Stromal cell of bone marrow (primary cell): ENCODE measurements at places on chromosomes 12 and 14.

GRCh38 chr12:104494793-104495158, 38.0 kb downstream of the CHST11 start:
- no peak for DNase-seq

GRCh38 chr14:69129264-69129880, 23.5 kb downstream of the DCAF5 start:
- DNase-seq, result peak; percentile 79

GRCh38 chr14:48319823-48320222, 644.4 kb upstream of the MDGA2 start:
- no peak for DNase-seq

- no peak for DNase-seq
These were observed 165.7 kb downstream of the ANO2 start for GRCh38 chr12:5779401-5779800.

DNA sequence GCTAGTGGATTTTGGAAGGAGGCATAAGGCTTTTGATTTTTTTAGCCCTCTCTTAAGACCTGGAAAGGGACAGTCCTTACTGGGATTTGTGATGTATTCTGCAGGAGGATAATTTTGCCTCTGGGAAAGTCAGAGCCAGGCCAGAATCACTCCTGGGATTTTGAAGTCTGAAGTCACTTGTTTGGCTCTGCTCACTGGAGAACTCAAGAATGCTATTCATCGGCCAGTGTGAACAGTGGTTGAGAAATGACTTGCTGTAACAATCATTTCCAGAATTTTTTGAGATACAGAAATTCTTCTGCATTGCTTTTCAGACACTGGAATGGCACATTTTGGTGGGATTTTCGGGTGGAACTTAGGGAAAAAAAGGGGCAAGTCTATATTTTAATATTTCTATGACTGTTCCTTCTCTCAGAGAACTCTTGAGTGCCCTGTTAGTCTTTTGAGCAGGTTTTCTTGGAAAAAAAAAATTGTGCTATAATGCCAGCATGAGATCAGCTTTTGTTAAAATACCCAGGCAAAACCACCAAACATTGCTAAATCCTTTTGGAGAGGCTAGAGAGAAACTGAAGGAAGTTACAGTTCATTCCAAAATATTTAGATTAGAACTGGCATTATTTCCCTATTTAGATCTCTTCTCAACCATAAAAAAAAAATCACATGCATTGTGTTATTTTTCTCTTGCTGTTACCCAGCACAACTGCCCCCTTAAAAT, 26.1 kb upstream of the BHLHE41 start:
- DNase-seq, result peak; percentile 69

- DNase-seq, result peak; percentile 20
These were observed 95.6 kb upstream of the DNM1L start for GRCh38 chr12:32583534-32583933.

DNA sequence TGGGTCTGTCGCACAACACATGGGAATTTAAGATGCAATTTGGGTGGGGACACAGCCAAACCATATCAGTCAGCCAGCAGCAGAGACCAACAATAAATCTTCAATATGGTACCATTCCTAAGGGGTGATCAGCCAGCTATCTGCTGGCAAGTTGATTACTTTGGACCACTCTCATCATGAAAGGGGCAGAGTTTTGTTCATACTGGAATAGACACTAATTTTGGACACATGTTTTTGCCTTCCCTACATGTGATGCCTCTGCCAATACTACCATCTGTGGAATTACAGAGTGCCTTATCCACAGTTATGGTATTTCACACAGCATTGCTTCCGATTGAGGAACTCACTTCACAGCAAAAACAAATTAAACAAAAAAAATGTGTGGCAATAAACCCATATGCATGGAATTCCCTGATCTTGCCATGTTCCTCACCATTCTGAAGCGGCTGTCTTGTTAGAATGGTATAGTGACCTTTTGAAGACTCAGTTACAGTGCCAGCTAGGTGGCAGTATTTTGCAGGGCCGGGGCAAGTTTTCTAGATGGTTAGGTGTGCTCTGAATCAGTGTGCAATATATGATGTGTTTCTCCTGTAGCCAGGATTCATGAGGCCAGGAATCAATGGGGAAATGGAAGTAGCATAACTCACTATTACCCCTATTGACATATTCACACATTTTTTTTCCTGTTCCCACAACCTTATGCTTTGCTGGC, 179.0 kb upstream of the IGF1 start:
- no peak for DNase-seq

GRCh38 chr12:104752016-104752415, 206.1 kb downstream of the SLC41A2 start:
- DNase-seq, result no peak
